Fibroblast of villous mesenchyme (primary cell): ENCODE measurements at places on chromosomes 4 and X. TPM values are rescaled to one million over a fixed set of nuclear protein-coding genes. Genes with fewer than 3 reads are reported as not detected.

- DNase-seq, result no peak
These were observed 89.2 kb downstream of the CDS1 start for GRCh38 chr4:84672177-84672576.

Gene MAGEE2
- total RNA-seq, result not detected in 2 replicates

- no peak for DNase-seq
These were observed 194.2 kb downstream of the RAPGEF2 start for GRCh38 chr4:159297091-159297490.

Gene SLITRK4
- total RNA-seq, result 3.0 and 6.1 TPM in 2 replicates

DNA sequence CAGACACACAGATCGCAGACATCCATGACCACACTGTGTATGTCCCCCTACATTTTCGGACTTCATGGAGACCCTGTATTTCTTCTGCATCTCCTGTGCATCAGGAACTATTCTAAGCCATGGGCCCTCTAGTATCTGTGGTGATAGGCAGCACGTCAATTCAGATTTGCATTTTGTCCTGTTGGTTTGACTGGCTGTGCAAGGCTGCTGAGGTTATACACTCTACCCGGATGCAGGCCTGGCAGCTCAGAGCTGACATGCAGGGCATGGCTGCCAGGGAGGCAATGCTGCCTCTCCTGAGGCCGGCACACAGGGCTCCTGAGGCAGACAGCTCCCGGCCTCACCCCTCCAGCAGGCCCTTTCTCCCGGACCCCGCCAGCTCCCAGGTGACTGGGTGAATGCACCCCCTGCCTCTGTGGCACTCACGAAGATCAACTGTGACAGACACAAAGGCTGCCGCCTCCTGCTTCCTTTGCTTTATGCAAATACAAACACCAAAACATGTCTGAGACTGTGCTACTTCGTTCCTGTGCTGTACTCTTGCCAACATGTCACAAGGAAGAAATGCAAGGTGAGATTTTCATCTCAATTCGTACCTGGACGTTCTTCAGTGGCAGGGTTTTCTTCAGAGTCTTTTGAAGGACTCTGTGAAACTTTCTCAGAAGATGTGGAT lies 51.0 kb downstream of the NSG1 start:
- no peak for DNase-seq

- no peak for DNase-seq
These were observed 130.5 kb upstream of the APOOL start for GRCh38 chrX:84873176-84873575.

DNA sequence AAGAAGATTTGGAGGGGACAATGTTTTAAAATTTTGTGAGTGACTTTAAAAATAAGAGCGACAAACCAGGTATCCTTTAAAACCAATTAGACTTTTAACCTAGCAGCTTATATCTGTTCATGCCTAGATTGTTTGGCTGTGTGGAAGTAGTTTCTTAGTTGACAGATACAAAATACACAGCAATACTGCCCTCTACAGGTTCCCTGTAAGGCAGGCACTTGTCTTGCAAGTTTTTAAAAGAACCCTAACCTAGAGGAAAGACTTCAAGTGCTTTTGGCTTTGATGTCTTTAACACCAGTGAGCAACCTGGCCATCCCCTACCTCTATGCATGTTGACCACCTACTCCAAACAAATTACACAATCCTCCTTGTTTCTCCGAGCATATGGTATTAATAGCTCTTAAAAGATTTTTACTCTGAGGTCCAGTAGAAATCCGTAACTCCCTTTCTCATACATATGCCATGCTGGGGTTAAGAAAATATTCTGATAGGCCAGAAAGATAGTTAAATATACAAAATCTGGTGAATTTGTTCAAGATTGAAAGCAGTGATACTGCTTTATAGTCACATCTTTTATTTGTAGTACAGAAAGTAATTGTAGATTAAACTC lies 273.0 kb downstream of the ARHGAP24 start:
- DNase-seq, result peak; percentile 90

Gene DGAT2L6
- total RNA-seq, result not detected in 2 replicates

GRCh38 chr4:72286185-72286584 lies 254.4 kb downstream of the NPFFR2 start:
- peak; percentile 16 for DNase-seq

- DNase-seq, result no peak
These were observed 100.2 kb downstream of the TSPAN7 start for GRCh38 chrX:38661561-38661960.

Gene STOX2
- 0.43 and 0.97 TPM in 2 replicates for total RNA-seq

- peak; percentile 49 for DNase-seq
These were observed 217.2 kb upstream of the PCDH18 start for GRCh38 chr4:137749466-137749865.

- no peak for DNase-seq
These were observed 2.7 kb downstream of the JAKMIP1 start for GRCh38 chr4:6197433-6198174.

GRCh38 chr4:183072176-183072575 lies 26.9 kb upstream of the WWC2 start:
- DNase-seq, result no peak

Gene CT45A5
- not detected in 2 replicates for total RNA-seq

Gene PPP1R3F
- 5.2 and 5.6 TPM in 2 replicates for total RNA-seq

GRCh38 chr4:172152284-172152683 lies 339.1 kb downstream of the GALNTL6 start:
- DNase-seq, result no peak

- no peak for DNase-seq
These were observed 122.8 kb downstream of the SLC10A7 start for GRCh38 chr4:146398896-146399445.

- DNase-seq, result no peak
These were observed 65.8 kb downstream of the SCML2 start for GRCh38 chrX:18288716-18289115.

DNA sequence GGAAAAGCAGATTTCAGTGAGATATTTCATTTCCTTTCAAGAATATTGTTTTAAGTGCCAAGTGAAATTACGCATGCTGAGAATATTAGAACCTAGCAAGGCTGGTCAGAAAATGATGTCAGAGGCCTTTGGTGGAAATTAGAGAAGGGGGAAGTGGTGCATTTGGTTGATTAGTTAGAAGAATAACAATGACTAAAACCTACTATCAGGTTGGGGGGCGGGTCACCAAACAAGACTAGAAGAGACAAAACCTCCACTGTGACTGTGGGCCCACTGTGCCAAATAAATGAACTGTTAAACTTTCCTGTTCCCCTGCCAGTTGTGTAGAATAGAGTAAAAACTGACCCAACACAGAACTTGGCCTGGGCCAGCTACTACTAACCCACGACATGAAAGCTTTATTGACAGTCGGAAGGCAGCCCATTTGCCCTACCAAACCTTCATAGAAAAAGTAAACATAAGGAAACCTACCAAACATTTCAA lies 2.9 kb downstream of the RAPGEF2 start:
- DNase-seq, result no peak

DNA sequence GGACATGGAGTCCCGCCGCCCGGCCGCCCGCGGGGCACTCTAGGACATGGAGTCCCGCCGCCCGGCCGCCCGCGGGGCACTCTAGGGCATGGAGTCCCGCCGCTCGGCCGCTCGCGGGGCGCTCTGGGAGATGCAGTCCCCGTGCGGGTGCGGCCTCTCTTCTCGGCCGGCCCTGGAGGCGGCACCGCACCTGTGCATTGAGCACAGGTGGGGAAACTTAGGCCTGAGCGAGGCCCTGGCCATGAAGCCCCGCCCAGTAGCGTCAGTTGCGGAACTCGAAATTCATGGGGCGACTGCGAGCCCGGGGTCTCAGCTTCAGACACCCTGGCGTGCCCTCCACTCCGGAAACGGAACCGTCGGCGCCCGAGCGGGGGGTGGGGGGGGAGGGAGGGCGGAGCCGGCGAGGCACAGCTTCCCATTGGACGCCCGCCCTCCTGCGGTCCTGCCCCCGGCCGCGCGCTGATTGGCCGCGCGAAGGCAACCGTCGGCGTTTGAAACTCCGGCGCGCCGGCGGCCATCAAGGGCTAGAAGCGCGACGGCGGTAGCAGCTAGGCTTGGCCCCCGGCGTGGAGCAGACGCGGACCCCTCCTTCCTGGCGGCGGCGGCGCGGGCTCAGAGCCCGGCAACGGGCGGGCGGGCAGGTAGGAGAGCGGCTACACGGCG lies at the start of the genes TACC3 and TMEM129:
TACC3 (plus strand) TSS at position 519 of the 663 bp plus-strand sequence. CDS start 1,901 bp downstream, outside the sequence.
TMEM129 (minus strand) TSS at position 321 of the 663 bp plus-strand sequence. CDS start 486 bp downstream, outside the sequence.
- DNase-seq, result peak; percentile 91

Gene ZAR1
- total RNA-seq, result under 0.01 TPM in 1 of 2 replicates, not detected in the other

DNA sequence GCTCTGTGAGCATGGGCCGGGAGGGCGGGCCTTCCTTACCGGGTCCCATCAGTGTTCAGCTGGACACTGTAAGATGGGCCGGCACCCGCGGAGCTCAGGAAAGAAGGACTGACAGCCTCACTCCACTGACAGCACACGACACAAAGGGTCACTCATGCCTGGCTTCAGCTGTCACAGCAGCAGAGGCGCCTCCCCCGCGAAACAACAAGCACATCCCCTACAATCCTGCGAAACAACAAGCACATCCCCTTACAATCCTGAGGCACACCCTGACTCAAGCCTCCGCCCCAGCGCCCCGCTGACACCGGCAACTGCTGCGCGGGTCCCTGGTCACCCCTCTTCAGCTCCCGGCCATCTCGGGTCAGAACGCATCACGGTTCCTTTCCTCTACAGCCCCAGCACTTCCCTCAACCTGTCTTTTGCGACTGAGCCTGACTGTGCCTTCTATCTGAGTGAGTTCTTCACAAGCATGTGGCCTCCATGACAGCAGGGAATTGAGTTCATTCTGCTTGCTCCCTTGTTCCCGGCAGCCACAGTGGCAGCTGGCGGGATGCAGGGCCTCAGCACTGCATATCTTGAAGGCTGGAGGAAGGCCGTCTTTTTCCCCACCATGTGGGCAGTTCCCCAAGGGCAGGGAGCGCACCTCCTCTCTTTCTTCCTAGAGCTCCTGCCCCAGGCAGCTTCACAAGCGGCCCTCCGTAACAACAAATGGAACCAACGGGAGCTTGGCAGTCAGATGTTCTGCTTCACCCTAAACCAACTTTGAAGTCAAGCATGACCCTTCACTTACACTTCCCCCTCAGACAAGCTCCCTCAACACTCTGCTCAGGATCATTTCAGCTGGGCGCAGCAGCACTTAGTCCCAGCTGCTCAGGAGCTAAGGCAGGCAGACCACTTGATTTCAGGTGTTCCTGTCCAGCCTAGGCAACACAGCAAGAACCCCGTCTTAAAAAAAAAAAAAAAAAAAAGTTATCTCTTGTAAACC lies 39.6 kb downstream of the SCD5 start:
- no peak for DNase-seq

DNA sequence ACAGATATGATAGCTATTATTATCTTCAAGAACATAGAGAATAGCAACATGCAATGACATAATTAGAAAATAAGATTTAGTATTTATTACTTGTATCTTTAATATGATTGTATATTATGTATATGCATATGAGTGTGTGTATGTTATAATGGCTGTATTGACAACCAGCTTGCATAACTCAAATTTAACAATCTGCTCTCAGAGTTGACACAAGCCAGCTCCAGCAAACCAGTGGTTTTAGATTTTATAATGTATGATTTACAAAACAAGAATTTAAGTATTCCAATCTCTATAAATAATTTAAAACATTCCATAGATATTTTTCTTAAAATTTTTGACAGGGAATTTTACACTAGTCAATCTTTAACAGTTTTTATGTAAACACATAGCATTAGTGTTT lies 935.9 kb upstream of the EPHA5 start:
- DNase-seq, result no peak

DNA sequence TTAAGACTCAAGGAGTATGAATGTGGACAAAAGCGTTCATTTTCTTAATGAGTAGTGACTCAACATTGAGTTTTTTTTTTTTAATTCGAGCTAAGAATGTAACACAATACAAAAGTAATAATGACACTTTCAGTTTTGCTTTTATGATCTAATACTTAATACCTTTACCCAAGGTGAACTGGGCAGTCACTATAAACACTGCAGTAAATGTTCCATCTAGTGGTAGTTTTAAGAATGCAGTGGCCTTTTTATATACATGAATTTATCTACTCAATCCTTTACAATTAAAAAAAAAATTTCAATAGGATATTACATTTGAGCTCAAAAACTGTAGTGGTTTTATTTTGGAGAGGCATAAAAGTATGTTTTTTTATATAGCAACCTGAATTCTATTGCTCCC lies 33.9 kb downstream of the PDK3 start:
- DNase-seq, result peak; percentile 23

GRCh38 chr4:80610845-80611677 lies 275.5 kb downstream of the CFAP299 start:
- no peak for DNase-seq

GRCh38 chr4:4327652-4328121 lies 37.6 kb downstream of the ZBTB49 start:
- peak; percentile 47 for DNase-seq

Gene FGF5
- total RNA-seq, result 5.2 and 6.1 TPM in 2 replicates

DNA sequence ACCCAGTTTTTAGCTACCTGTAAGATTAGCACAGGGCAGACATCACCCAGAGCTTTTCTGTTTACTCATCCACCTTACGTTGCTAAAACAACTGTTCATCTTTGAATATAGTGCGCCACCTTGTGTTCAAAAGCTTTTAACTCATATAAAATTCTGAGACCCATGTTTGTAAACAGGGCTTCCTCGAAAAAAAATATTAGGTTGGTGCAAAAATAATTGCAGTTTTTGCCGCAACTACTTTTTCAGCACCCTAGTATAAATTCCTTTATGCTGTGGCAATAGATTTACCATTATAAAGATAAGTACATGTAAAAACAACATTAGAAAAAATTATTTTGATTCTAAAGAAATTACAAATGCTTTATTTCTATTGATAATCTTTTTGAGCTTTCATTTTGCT lies 147.9 kb downstream of the LRBA start:
- DNase-seq, result peak; percentile 86

Gene H2BW2
- not detected in 2 replicates for total RNA-seq

Gene TBC1D8B
- 9.0 and 13.8 TPM in 2 replicates for total RNA-seq

DNA sequence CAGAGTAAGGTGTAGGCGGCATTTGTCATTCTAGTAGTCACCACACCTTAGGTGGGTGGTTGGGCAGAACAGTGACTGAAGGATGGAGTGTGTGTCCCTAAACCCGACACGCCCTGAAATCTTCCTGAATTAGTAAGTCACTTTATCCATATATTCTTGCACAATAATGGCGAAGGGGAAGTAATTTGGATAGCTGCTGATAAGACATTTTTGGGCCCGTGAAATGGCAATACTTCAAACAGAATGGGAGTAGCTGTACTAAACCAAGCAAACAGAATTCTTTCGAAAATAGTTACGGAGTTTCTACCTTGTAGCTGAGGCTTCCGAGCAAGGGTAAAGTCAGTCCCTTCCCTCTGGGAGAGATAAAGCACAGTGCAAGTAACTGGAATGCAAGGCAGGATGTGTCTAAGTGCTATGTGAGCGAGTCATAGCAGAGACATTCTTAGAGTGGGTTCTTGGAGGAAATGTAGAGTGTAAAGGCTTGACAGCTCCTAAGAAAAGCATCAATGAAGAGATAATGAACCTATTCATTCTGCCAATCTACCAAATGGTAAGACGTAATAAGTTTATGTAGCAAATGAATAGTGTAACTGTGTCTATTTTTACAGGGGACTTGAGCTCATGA lies 72.8 kb downstream of the CLCN5 start:
- DNase-seq, result peak; percentile 50

- no peak for DNase-seq
These were observed 268.2 kb upstream of the TEX13A start for GRCh38 chrX:105488716-105489115.
